Airway epithelial cell (primary cell): ENCODE measurements at places on chromosomes 1 and 21. TPM values are rescaled to one million over a fixed set of nuclear protein-coding genes. Genes with fewer than 3 reads are reported as not detected.

Gene RGS16
- total RNA-seq = 0.74 and 1.2 TPM in 2 replicates

Gene GJB5
- 105 and 109 TPM in 2 replicates for total RNA-seq

Gene CR1
- total RNA-seq = not detected in 2 replicates

Gene SMYD3
- total RNA-seq = 15.2 and 20.8 TPM in 2 replicates

Gene DAB1
- total RNA-seq = not detected in 2 replicates

Gene FCRL4
- not detected in 2 replicates for total RNA-seq

Gene GRIK1
- total RNA-seq = not detected in 2 replicates

Gene FDPS
- 420 and 512 TPM in 2 replicates for total RNA-seq

Gene CYP4A11
- not detected in 2 replicates for total RNA-seq

Gene GPR37L1
- total RNA-seq = 0.07 TPM in 1 of 2 replicates, not detected in the other

Gene CA14
- total RNA-seq = 0.14 TPM in 1 of 2 replicates, not detected in the other

Gene MX1
- total RNA-seq = 0.37 and 1.4 TPM in 2 replicates

Gene HSPG2
- total RNA-seq = 109 and 120 TPM in 2 replicates

Gene IL19
- not detected in 2 replicates for total RNA-seq

Gene ANGPTL3
- total RNA-seq = not detected in 2 replicates

Gene PWP2
- total RNA-seq = 7.3 and 12.8 TPM in 2 replicates

Gene PNRC2
- total RNA-seq = 58.9 and 71.5 TPM in 2 replicates

Gene TRAF3IP3
- total RNA-seq = not detected in 2 replicates

Gene OR2T2
- not detected in 2 replicates for total RNA-seq

Gene SAMD11
- 0.98 and 1.3 TPM in 2 replicates for total RNA-seq

Gene HFM1
- total RNA-seq = 0.07 TPM in 1 of 2 replicates, not detected in the other

Gene ADPRS
- total RNA-seq = 53.6 and 69.9 TPM in 2 replicates

Gene NBPF15
- 3.3 and 6.7 TPM in 2 replicates for total RNA-seq

Gene OPTC
- total RNA-seq = not detected in 2 replicates

Gene LRRC8D
- 14.6 and 22.3 TPM in 2 replicates for total RNA-seq

Gene FMN2
- total RNA-seq = not detected in 2 replicates
